ENCODE measurements at places on chromosomes 12 and 14.

DNA sequence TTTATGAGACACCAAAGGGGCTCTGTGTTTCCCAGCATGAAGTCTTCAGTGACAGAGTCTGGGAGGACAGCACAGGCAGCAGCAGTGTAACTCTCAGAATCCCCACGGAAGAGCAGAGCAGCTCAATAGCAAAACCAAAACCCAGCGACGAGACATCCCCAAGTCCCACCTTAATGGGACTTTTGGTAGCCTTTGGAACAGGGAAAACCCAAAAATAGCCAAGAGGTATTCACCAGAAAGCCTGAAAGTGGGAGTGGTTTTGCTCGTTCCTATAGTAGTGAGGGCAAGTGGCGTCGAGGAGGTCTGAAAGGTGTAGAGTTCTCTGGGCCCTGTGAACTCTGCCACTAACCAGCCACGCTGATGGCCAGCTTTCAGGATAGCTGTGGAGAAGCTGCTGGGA, 174.6 kb downstream of the ETV6 start:
- no peak for DNase-seq

GRCh38 chr12:107091989-107092641, 1.2 kb downstream of the CRY1 start:
- no peak for DNase-seq

DNA sequence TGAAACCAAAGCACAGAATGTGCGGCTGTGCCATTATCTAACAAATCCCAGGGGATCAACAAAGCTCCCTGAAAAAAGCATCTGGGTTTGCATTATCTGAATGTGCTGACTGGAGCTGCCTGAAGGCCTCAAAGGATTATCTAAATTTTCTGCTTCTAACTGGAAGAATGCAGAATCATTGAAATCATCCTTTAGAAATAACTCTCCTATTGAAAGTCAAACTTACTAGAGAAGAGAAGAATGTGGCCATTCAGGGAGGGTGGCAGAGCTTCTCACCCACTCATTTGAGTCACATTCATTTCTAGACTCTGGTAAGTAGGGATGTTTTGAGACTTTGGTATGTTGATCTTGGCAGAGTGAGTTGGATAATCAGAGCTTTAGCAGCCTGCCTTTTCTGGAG, 220.6 kb upstream of the RGS6 start:
- DNase-seq = no peak

DNA sequence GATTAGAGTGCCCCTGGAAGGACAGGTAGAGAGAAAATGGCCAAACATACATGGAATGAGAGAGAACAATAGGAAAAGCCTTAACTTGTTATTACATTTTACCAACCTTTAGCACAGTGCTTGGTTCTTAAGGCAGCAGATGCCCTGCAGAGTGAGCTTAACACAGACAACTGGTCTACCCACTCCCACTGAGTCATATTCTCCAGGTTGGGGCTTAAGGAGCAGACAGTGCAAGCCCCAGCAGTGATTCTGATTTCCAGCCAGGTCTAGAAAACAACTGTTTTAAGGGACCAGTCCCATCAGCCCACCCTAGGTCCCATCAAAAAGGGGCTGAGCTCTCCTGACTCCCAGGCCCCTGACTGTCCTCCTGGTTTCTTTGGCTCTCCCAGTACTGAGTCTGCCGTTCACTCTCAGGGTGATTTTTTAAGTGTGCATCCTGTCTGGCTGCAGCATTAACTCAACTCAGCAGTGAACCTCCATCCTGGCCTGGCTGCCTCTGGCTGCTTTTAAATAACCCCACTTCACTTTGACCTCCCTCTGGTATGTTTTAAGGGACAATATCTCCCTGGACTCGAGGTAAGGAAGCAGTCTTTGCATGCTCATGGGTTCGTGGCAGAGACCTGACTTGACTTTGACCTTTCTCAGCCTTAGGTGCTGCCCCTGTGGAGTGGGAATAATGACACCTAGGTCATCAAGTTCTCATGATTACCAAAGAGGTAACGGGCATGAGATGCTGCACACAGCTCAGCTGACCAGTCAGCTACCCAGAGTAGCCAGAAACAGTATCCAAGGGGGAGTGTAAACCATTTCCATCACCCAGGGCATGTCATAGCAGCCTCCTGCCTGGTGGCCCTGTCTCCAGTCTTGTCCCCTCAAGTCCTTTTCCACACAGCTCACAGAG, 210.7 kb upstream of the PWP1 start:
- no peak for DNase-seq

DNA sequence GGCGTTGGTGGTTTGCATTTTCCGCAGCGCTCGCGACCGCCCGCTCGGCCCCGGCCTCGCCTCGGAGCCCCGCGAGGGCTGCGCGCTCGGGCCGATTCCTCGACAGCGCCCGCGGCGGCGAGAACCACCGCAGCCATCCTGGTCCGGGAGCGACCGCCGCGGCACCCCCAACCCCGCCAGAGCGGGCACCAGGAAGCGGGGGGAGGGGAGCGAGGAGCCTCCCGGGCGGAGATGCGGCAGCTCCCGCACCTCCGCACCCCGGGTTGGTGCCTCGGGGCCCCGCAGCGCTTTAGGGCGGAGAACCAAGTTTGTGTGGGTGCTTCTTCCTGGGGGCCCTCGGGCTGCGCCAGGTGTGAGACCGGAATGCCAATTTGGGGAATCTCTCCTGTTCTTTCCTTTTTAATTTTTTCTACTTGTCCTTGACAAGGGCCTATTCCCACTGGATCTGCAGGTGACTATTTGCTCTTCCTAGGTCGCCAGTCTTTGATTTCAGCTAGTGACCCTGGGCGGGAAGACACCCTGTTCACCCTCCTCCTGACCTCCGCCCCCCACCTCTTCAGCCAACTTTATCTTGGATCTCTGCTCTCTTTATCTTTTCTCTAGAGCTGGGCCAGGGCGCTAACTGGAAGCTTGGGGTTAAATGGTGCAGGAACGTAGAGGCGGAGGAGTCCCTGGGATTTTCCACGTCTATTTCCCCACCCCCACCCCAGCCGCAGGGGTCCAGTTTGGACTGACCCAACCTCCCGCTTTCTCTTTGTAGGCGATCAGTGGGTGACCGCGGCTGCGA, at the start of gene SOCS2:
TSS of gene SOCS2 (plus strand) at position 751 of the 787 bp plus-strand sequence. CDS start 223 bp downstream, outside the sequence.
- no peak for DNase-seq

GRCh38 chr12:131365821-131366260, 345.0 kb upstream of the SFSWAP start:
- no peak for DNase-seq
